ENCODE measurements at places on chromosomes 5 and 9.

DNA sequence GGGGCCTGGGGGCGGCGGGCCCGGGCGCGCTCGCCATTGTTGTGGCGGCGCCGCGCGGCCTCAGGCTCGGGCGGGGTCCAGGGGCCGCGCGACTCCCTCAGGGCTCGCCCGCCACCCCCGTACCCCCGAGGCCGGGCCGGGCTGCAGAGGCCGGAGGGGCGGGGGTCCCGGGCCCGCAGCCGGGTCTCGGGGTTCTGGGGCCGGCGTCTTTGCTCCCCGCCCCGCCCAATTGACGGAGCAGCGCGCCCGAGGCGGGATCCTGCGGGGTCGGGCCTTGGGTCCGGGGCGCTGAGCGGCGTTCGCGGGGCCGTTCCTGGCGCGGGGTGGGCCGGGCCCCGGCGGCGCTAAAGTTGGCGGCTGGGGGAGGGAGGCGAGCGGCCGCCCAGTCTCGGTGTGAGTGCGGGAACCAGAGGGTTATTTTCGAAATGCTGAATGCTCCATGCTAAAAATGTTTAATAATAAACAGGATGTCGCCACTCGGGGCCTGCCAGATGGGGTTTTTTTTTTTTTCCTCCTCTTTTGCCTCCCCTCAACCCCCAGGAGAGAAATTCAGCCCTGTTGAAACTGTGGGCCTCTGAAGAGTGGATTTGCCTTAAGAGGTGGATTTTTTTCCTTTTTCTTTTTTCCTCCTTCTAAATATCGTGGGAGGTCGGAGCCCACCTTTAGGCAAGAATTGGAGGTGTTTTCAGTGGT is 724 bp downstream of the PRRC2B start:
- DNase-seq, result peak; percentile 88

DNA sequence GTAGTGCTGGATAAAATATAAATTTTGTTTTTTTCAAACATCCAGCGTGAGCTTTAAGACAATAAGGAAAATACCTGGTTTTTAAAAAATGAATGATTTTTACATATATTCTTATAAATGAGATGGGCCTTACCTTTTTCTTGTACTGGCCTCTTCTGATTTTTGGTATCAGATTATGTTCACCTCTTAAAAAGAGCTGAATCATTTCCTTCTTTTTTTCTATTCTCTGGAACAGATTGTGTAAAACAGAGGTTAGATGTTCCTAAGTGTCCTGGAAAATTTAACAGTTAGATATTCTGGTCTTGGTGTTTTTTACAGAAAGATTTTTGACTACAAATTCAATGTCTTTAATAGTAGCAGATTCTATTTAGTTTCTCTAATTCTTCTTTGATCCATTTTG is 74.6 kb downstream of the NDUFAF2 start:
- DNase-seq, result no peak

DNA sequence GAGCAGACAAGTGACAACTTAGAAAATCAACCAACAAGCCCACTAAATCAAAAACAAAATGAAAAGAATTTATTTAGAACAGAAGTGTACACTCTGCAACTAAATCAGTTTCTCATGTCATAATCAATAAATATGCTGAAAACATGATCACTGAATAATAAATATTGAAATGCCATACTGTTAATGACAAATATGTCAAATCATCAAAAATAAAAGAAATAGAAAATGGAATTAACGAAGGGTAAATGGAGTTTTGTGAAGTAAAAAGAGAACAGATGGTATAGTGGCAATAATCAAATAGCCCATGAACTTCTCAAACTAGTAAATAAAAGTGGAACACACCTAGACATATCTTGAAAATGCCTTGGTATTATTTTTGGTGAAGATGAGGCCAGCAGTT is 744.9 kb downstream of the TAF11L14 start:
- no peak for DNase-seq

DNA sequence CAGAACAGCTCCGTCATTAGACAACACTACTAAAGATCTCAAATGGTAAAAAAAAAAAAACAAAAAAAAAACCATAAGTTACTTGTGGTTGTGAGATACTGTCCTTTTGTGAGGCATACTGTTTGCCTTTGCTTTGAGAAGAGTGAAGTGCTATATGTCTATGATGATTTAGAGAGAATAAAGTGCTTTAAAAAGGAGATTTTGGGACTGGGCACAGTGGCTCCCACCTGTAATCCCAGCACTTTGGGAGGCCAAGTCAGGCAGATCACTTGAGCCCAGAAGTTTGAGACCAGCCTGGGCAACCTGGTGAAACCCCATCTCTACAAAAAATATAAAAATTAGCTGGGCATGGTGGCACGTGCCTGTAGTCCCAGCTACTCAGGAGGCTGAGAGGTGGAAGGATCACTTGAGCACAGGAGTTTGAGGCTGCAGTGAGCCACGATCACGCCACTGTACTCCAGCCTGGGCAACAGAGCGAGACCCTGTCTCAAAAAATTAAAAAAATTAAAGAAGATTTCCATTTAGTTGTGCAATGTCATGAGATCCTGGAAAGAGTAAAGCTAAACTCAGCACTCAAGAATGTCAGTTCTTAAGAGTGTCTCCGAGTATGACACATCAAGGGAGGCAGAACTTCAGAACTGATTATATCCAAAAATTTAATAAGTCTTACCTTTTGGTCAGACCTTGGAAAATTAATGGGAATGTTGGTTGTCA is 87.3 kb downstream of the PRDM6 start:
- DNase-seq, result no peak

DNA sequence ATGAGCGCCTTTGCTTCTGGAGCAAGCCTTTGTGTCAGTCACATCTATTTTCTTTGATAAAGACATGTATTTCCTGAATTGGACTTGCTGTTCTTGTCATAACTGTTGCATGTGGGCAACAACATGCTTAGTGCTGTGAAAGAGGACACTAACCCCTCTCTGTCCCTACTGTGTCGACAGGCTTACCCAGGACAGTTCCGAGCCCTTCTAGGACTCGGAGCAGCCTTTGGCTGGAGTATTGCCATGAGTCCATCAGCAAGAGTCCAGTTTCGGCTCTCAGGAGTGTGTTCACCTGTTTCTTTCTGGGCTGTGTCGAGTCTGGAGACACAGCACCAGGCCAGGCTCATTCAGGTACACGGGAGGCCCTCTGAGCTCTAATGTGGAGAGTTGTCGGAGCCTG is 36.1 kb upstream of the PHF2 start:
- no peak for DNase-seq

DNA sequence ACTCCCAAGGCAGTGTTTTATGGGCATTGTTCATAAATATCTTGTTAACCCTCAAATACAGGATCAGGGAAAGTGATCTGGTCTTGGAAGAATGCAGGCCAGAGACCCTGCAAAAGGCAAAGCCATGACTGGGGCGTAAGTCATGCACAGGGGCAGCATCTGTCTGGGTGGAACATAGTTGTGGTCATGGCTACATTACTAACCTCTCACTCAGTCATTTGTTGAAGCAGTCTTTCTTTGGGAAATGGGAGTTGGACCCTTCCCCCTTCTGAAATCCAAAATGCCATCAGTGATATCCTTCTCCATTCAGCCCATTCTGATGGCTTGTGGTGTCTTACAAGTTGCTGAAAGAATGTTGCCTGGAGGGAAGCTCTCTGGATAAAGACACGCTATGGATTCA is 68.1 kb downstream of the GDNF start:
- peak; percentile 69 for DNase-seq

- no peak for DNase-seq
These were observed 2.2 kb upstream of the CCL21 start for GRCh38 chr9:34712140-34712539.

GRCh38 chr9:20250791-20251190 is 371.5 kb downstream of the MLLT3 start:
- no peak for DNase-seq

- DNase-seq, result no peak
These were observed 314.1 kb upstream of the ATP10B start for GRCh38 chr5:161165998-161166660.

- DNase-seq, result no peak
These were observed 138.8 kb downstream of the TRPM6 start for GRCh38 chr9:74748966-74749365.

DNA sequence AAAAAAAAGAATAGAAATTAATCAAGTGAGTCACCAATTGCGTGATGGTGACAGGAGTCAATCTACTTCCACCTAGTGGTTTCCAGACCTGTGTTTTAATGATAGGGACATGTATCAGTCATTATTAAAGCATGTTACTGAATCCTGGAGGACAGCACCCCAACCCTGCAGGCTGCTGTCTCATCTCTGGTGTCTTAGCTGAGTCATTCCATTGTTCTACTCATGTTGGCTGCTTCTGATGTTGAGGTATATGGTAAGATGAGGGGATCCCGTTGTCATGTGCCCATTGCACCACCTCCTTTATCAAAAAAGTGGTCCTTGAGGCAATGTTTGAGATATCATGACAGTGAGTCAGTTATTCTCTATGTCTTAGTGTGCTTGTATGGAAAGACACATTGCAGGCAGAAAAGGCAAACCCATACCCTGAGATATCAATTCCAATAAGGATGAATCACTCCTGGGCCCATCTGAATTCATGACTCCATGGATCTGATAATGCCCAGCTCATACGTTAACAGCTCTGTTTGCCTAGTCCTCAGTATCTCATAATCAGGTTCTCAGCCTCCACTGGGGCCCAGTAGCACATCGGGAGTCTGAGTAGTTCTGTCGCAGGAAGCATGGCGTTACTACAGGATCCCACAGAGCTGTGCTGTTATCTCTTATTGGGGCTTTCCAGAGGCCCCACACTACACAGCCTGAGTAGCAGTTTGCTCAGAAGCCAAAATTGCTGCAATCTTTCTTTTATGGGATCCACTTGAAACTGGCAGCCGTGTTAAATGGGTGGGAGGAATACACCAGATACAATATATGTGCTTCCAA is 31.2 kb downstream of the HMGCS1 start:
- DNase-seq, result no peak

GRCh38 chr5:19018822-19019221 is 969.2 kb downstream of the CDH18 start:
- no peak for DNase-seq

DNA sequence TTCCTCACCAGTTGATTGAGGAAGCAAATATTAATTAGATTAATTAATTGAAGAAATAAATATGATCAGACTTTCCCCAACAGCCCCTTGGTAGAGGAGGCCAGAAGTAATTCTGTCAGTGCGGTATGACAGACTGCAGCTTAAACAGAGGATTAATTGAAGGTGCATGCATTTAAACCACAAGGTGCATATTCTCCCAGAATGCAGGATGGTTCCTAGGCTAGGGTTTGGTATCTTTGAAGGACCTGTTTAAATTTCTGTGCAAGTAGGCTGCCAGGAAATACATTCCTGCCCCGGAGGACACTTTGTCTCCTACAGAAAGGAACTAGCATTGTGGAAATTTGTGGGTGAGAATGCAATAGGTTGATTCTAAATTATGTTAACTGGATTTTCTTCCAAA is 50.5 kb upstream of the PALM2AKAP2 start:
- DNase-seq, result no peak

- DNase-seq, result no peak
These were observed 5.5 kb upstream of the CPEB4 start for GRCh38 chr5:173882632-173883031.

- no peak for DNase-seq
These were observed 92.8 kb downstream of the SNX18 start for GRCh38 chr5:54610197-54610944.

DNA sequence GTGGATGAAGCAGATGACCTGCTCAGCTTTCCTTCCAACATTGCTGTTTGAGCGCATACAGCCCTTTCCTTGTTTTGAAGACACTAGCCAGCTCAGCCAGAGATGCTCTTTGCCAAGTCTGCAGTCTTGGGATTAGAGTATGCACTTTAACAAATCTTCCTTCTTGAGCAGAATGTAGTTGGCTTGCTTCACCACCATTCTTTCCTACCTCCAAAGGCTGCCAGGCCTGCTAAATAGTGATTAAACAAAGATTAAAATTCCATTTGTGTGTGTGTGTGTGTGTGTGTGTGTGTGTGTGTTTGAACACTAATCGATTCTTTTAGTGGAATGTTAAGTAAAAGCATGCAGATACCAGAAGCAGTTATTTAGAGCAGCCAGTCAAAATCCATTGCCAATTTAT is 97.6 kb downstream of the GALNT10 start:
- peak; percentile 38 for DNase-seq

GRCh38 chr5:96084874-96085506 is 123.3 kb upstream of the ELL2 start:
- no peak for DNase-seq

Measured in osteocyte (in vitro differentiated cells).